ENCODE measurements at places on chromosomes 12 and 14.

DNA sequence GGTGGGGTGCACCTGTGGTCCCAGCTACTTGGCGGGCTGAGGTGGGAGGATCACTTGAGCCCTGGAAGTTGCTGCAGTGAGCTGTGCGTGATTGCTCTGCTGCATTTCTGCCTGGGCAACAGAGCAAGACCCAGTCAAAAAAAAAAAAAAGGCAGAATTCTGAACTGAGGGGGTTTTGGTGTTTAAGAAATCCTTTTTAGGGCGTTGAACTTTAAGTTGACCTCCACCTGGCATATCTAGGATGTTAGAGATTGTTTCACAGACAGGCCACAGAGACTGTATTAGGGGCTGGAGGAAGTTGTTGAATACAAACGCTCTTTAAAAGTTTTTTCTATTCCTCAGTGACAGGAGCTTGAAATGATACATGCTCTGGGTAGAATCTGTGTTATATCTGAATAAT lies 60.5 kb downstream of the FBXW8 start:
- DNase-seq = no peak

DNA sequence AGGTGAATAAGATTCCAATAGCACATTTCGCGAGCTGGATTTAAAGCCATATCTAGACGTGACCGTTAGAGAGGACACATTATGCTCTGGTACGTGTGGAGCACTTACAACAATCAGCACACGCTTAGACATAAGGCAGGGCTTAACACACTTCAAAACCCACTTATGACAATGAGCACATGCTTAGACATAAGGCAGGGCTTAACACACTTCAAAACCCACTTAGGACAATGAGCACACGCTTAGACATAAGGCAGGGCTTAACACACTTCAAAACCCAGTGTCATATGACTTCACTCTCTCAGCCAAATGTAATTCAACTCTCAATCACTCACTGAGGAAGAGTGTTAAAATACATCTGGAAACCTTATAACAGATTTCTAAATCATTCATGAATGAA lies 11.2 kb upstream of the PLD4 start:
- no peak for DNase-seq

DNA sequence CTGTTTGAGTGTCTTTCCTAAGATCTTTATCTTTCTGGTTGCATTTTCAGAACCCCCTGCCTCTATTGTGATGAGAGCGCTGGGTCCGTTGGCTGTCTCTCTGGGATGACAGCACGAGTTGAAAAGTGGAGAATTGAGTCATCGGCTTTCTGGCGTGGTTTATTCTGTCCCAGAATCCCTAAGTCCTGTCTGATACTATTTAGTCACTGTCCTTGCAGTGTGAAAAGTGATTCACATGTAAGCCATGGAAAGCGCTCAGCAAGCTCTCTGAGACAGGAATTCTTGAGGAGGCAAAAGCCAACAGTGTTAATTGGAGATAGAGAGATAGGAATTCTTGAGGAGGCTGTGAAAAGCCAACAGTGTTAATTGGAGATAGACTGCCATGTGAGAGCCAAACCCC lies 121.7 kb downstream of the CHST11 start:
- DNase-seq = peak; percentile 57

DNA sequence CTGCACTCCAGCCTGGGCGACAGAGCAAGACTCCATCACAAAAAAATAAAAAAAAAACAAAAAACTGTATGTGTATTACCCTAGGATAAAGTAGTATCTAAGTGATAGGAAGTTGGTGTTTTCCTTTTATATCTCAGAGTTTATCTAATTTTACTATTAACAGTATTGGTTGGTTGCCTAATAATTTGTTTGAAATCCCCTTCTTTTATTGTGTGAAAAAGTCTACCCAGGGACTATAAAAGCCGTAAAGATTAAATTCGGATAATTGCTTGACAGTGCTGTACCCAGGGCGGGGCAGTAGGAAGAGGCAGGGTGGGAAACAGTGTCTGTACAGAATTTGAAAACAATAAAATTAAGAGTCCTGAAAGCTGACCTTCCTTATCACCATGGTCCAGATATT lies 78.4 kb downstream of the RASSF8 start:
- no peak for DNase-seq

GRCh38 chr12:10016881-10017280 lies 6.5 kb downstream of the CLEC12B start:
- DNase-seq = no peak

DNA sequence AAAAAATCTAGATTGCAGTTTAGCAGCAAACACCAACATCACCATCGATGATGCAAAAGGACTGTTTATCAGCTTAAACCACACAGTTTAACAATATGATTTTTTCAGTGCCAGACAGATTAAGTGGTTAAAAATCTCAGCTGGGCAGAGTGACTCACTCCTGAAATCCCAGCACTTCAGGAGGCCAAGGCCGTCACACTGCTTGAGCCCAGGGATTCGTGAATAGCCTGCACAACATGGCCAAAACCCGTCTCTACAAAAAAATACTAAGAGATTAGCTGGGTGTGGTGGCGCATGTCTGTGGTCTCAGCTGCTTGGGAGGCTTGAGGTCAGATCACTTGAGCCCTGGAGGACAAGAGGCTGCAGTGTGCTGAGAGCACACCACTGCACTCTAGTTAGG lies 8.9 kb downstream of the RSRC2 start:
- no peak for DNase-seq

- no peak for DNase-seq
Observed at GRCh38 chr14:34409721-34410120, 52.3 kb downstream of the SPTSSA start.

DNA sequence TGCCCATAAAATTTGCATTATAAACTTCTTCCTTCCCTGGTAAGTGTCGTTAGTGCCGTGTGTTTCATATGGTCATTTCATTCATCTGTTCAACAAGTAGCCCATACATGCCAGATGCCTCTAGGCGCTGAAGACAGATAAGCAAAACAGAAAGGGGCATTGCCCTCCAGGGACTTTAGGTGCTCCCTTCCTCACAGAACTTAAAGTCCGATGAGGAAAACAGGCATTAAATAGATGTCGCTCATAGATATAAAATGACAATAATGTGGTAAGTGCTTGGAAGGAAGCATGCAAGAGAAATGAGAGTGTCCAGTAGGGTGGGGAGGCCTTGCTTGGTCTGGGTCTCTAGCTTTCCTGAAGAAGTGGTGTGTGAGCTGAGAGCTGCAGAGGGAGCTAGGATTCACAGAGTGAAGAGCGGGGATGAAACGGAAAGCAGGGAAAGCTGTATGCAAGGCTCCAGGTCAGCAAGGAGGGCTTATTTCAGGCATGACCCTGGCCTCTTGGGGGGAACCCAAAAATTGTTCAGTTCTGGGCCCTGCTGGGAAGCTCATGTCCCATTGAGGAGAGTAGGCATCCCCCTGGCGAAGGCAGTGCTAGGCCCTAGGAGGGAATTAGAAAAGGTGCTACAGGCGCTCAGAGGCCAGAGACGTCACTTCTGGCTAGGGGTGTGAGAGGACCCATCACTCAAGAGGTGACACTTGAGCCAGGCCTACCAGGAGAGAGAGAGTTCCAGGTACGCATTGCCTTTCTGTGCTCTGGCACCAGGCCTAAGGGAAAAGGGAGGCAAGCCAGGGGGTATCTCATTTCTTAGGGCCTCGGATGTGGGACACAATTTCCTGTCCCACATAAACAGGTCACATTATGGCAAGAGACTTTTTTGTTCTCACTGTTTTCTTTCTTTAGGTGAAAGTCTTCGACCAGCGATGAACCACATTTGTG lies 11.9 kb downstream of the UBE3B start:
- DNase-seq = no peak

DNA sequence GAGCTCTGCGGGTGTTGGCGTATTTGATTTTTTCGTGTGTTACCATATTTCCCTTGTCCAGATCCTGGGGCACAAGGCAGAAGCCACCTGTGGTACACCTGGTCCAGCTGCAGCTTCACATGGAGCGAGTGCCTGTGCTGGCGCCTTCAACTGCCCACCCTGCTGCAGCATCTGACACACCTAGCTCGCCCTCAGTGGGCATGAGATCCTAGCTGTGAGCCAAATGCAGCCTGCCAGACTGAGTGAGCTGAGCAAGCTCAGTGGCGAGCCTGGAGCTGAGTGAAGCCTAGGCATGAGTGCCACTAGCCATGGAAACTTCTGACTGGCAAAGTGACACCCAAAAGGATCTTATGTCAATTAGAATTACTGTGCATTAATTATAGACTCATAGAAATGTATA lies 1226.8 kb upstream of the FLRT2 start:
- no peak for DNase-seq

DNA sequence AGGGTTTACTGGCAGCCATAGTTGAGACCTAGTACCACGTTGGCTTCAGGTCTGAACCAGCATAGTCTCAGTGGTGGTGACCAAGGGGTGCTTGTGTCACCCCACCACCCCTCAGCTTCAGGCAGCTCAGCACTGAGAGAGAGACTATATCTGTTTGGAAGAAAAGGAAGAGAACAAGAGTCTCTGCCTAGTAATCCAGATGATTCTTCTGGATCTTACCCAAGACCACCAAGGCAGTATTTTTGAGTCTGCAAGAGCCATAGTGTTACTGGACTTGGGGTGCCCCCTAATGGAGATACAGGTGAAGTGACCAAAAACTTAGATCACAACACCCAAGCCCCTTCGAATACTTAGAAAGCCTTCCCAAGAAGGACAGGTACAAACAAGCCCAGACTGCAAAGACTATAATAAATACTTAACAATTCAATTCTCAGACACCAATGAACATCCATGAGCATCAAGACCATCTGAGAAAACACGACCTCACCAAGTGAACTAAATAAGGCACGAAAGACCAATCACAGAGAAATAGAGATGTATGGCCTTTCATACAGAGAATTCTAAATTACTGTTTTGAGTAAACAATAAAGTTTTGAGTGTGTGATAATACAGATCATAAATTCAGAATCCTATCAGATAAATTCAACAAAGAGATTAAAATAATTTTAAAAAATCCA lies 107.0 kb downstream of the HELB start:
- DNase-seq = peak; percentile 16

DNA sequence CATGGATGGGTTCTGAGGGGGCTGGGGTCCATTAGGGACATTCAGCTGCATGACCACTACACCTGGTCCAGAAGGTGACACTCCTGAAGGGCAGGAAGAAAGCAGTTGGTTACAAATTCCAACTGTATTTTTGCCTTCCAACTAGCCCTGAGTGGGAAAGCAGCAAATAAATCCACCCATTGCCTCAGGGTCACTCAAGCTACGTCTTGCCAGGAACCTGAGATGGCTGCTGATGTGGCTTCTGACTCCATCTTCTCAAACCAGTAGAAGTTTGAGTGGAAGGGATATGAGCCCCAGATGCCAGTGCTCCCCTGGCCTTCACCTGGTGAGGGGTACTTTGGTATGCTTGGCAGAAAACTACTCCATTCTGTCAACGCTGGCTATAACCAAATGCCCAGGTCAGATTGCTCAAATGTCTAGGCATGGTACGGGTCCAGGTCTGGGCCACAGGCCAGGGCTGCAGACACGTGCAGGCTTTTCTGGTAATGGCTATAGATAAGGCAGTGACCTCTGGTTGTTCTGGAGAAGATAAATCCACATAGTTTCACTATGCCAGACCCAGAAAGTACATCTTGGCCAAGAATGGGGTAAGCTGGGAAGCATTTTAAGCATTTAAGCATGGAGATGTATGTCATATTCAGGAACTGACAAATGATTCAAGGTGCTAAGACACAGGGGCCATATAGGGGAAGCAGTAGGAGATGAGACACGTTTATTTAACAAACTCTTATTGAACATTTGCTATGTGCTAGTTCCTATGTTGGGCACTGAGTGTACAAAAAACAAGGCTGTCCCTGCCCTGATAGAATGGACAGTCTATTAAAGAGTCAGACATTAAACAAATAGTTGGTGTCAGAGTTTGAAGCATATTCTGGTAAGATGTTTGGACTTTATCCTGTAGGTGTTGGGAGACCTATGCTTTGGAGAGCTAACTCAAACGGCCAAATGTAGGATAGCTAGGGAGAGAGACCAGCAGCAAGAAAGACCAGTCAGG lies 8.3 kb upstream of the STAC3 start:
- no peak for DNase-seq

DNA sequence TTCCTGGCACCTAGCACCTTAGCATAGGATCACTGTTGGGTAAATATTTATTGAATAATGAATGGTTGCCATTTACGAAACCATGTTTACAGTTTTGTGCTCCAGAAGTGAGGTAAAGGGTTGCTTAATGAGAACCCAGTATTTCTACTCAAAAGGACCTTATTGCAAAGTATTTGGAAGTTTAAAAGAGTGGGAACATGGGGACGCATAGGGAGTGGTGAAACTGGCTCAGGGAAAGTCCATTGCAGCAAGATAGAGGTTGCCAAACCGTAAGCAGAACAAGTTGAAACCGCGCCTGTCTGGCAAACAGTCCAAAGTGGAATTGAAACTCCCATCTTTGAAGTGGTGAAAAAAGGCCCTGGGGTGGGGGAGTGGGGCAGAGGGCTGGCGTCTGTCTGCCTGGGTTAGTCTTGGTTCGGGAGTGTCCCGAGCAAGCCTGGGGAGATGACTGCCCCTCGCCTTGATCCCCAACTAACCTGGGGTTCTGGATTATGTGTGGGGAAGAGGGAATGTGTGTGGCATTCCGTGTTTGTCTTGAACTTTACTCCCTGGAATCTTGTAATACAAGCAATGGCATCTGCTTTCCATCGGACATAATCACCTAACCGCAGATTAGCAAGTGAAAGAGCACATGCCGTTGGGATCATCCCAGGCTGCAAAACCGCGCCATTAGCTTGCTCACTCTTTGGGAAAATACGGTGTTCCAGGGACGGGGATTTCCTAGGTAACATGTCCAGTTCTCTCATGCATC lies 7.2 kb downstream of the ALDH2 start:
- DNase-seq = no peak

GRCh38 chr14:90819734-90820393 lies 3.6 kb upstream of the TTC7B start:
- no peak for DNase-seq

DNA sequence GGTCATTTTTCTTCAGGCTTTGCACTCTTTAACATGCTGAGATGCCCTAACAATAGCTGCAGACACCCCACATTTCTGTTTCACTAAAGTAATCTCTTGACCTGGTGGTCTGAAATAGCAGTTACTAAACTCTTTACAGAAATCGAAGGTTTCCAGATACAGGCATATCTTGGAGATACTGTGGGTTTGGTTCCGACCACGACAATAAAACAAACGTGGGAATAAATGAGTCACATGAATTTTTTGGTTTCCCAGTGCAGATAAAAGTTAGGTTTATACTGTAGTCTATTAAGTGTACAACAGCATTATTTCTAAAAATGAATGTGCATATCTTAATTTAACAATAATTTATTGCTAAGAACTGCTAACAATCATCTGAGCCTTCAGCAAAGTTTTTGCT lies 208.7 kb downstream of the EGLN3 start:
- DNase-seq = no peak

GRCh38 chr12:98757455-98757854 lies 112.4 kb downstream of the APAF1 start:
- DNase-seq = no peak
